ENCODE measurements at places on chromosomes 2 and 18.
A peak's percentile ranks its signal among the peaks of the same experiment; 100 is the strongest.

DNA sequence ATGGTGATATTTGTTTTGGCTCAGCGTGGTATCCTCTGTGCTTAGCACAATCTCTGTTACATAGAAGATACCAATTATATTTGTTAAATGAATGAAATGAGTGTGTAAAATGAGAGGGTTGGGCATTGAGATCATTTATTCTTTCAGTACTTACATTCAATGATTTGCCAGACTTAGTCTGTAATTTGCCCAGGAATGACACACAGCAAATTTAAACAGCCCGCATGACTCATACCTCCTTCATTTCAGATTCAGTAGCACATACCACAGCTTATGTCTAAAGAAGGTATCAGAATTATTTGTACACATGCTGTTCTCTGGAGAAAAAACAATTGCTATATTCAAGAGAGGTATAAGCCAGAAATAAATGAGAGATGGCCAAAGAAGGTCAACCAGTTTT is 37.0 kb downstream of the KLHL14 start:
- DNase-seq: no peak

- no peak for DNase-seq
Observed at GRCh38 chr2:72035518-72036172, 112.0 kb downstream of the CYP26B1 start.

DNA sequence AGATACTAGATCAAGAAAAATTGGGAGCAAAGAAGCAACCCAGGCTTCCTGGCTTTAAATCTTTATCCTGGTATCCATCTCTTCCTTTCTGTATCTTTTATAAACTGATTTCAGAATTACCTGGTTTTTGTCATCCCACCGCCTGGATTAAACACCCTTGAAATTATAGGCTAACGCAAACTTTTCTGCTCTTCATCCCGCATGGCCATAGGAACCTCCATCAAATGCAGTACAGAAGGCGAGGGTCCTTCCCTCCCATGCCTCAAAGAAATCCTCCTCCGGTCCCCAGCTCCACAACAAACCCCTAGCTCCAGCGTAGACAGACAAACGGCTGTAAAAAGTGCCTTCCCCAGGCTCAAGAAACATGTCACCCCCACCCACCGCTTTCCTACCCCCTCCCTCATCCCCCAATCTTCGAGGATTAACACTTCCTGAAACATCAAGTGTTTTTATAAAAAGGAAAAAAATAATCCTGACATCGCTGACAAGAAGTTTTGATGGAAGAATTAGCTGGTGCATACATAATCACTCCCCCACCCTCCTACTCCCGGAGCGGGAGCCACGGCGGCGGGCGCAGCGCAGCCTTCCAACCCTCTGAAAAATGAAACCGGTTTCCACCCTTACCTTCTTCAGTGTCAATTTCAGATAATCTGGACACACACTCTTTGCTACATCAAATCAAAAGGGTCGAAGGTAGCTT is 7.6 kb downstream of the DLX1 start:
- DNase-seq: no peak

DNA sequence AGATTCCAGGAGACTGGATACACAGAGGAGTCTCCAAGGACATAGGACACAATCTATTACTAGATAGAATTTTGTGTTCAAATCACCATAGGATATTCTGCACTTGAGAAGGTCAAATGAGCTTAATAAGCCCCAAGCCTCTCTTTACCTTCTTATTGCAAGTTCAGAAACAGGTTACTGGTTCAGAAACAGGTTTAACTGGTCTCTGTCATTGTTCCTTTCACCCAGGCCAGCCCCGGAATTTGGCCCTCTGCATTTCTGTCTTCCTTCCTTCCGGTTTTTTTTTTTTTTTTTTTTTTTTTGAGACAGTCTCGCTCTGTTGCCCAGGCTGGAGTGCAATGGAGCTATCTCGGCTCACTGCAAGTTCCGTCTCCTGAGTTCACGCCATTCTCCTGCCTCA is 700.2 kb downstream of the EPHA4 start:
- DNase-seq: no peak

GRCh38 chr2:94982675-94983074 is 42.8 kb upstream of the MAL start:
- no peak for DNase-seq

DNA sequence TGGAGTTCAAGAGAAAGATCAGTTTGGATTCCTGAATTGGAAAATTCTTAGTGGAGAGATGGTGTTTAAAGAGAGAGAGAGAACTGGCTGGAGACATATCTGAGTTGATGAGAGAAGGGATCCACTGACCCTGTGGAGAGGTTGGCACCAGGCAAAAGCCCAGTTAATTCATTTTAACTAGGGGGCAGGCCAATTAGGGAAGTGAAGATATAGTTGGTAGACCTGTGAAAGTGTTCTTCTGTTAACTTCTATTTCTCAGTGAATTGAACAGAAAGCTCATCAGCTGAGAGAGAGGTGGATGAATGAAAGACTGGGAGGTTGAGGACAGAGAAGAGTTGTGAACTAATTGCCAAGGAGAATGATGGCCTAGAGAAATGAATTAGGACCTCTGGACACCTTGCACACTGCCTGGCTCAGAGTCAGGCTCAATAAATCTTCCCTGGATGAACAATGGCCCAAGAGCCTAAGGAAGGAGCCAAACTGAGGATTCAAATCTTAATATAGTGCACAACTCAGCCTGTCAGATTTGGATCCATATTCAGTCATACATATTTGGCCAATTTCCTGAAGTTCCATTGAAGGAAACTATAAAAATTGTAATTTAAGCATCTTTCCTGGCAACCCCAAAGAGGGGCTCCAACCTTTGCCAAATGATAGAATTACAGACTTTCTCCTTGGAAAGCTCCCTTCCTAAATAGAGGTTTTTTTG is 82.2 kb upstream of the RMDN2 start:
- DNase-seq: no peak

- DNase-seq: no peak
Observed at GRCh38 chr2:133811409-133812125, 243.3 kb upstream of the NCKAP5 start.

DNA sequence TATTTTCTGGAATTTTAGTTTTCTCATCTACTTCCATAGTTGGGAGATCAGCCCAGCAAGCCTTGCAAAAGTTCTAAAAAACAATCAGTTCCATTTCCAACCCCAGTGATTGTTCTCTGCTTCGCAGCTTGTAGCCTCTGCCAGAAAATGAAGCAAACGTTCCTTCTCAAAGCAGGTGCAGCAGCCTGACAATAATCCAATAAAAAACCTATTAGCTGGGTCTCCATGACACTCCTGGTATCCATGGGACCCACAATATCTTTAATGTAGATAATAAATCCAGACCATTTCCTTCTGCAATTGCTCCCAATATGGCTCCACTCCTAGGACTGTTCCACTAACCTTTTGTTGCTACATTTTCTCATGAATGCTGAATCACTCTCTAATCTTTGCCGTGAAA is 140.8 kb upstream of the SETBP1 start:
- no peak for DNase-seq

GRCh38 chr2:391696-392095 is 103.8 kb upstream of the ALKAL2 start:
- DNase-seq: no peak

- no peak for DNase-seq
Observed at GRCh38 chr2:100228415-100228814, 86.0 kb upstream of the AFF3 start.

DNA sequence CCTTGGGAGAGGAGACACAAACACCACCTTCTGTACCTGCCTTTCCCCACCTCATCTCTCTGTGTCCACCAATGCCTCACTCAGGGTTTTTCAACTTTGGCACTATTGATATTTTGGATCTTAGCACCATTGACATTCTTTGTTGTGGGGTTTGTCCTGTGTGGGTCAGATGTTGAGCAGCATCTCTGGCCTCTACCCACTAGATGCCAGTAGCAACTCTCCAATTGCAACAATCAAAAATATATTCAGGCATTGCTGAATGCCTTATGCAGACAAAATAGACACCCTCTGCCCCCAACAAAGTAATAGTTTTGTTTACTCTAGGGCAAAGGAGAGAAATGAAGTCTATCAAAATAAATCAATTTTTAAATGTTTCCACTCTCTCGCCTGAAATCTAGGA is 1384.3 kb upstream of the NXPH2 start:
- DNase-seq: no peak

- DNase-seq: peak; percentile 43
Observed at GRCh38 chr2:235852526-235852920, 315.7 kb downstream of the GBX2 start.

- DNase-seq: no peak
Observed at GRCh38 chr2:5203134-5203755, 488.9 kb upstream of the SOX11 start.
